HS-5 (cell line): ENCODE measurements at places on chromosomes 3 and 15.

GRCh38 chr3:157051055-157051454, 108.9 kb downstream of the CCNL1 start:
- DNase-seq: no peak

GRCh38 chr15:40279437-40280141, 3.3 kb downstream of the ANKRD63 start:
- no peak for DNase-seq

DNA sequence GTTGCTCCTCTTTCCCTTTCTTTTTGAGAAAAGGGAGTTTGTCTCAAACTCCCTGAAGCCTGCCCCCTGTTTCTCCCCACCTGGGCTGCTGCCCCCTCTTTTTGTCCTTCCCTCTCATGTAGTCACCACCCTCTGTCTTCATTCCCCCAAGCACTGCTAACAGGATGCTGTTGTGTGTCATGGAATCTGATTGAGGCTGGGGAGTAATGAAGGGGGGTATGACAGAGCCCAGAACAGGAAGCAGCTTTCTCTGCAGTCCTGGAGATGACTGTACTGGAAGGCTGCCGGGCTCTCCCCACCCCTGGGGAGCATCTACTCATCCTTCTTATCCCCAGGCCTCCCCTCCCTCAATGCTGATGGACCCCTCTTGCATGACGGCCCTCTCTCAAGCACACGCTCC, 181.6 kb downstream of the ABHD5 start:
- peak; percentile 88 for DNase-seq

DNA sequence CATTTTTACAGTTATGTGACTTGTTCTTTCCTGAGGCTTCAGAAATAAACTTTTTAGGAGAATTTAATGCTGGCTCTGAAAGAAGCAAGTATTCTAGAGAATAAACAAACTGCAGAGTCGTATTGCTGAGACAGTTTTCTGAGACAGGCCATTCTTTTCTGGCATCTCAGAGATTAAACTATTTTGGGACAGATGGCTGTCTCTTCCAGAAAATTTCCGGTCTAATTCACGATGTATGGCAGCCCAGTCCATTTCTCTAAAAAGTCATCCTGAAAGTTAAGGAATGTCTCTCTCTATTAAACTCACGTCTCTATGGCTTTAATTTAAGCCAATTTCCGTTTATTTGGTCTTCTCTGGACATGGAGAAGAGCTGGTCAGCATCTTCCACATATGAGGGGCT, 208.6 kb downstream of the FEZF2 start:
- DNase-seq: no peak

GRCh38 chr15:56815247-56815646, 81.9 kb upstream of the ZNF280D start:
- DNase-seq: no peak

DNA sequence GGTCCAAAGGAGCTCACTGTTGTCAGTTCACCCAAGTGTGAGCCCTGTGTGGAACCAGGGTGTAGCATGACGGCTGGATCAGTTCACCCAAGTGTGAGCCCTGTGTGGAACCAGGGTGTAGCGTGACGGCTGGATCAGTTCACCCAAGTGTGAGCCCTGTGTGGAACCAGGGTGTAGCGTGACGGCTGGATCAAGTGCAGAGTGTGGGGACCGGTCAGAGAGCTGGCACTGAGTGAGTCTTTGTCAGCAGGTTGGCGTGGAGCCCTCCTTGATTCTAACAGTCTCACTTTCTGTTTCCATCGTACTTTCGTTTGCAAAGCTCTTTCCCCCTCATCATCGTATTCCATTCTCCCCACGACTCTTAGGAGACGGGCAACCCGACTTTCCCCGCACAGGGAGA, 57.9 kb upstream of the DLG1 start:
- DNase-seq: no peak

GRCh38 chr3:7546253-7546652, 685.3 kb downstream of the GRM7 start:
- DNase-seq: no peak

GRCh38 chr3:59247402-59247841, 197.6 kb upstream of the CFAP20DC start:
- DNase-seq: no peak

DNA sequence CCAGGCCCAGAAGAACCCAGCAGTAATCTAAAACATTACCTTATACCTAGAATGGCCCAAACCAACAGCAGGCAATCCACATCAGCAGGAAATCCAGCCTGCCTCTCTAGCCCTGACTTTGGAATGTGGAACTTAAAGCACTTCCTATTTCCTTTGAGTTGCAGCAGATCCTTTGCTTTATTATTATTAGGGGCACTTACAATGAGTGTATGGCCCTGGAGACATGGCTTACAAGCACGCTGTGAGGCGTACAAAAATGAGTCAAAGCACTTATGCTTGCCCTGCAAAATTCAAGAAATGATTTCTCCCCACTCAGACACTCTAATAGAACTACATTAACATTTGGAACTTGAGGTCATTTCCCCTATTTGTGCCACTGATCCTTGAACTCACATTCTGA, 9.5 kb upstream of the KNSTRN start:
- no peak for DNase-seq

DNA sequence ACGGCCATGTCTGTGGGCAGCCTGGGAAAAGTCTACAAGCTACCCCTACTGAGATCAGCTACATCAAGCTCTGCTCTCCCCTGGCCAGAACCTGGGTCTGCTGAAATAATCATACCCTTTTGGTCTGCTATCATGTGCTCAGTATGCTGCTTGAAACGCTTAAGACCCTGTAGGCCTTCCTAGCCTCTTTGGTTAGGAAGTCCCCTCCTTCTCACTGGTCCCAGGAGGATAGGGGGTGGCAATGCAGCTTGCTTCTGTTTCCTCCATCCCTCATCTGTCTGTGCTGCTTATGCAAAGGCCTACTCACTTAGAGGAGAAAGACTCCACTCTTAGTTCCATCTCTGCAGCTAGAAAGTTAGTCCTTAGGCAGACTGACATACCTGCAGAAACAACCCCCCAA, 118.2 kb upstream of the RASGRP1 start:
- no peak for DNase-seq

DNA sequence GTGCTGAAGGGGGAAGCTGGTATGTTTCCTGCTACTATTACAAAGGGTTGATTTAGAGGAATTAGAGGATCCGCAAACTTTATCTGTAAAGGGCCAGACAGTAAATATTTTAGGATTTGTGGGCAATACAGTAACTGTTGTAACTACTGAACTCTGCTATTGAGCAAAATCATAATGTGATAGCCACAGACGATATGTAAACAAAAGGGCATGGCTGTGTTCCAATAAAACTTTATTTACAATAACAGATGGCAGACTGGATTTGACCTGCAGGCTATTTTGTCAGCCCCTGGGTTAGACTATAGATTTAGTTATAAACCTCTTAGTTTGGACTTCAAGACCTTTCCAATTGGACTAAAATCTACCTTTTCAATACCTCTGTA, 27.8 kb upstream of the KCNMB2 start:
- no peak for DNase-seq

DNA sequence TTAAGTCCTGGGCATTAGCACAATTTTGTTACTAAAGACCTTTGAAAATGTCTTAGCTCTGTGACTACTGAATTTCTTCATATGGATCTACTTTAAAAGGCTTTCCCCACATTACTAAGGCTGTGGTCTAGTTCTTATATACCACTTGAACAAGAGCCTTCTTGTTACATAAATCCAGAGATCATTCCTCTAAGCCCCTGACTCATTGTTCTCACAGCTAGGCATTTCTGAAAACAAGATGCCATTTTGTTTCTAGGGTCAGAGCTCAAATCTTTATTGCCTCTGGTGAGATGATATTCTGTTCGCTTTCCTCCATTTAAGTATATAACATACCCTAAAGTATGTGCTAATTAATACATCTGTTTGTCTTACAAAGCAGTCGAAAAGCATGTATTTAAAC, 29.8 kb upstream of the LPP start:
- no peak for DNase-seq

GRCh38 chr3:87359025-87359424, 82.6 kb upstream of the POU1F1 start:
- no peak for DNase-seq

- no peak for DNase-seq
These were observed 105.6 kb downstream of the ARNT2 start for GRCh38 chr15:80509800-80510199.

GRCh38 chr15:52139599-52140462, 27.3 kb upstream of the BCL2L10 start:
- DNase-seq: no peak

DNA sequence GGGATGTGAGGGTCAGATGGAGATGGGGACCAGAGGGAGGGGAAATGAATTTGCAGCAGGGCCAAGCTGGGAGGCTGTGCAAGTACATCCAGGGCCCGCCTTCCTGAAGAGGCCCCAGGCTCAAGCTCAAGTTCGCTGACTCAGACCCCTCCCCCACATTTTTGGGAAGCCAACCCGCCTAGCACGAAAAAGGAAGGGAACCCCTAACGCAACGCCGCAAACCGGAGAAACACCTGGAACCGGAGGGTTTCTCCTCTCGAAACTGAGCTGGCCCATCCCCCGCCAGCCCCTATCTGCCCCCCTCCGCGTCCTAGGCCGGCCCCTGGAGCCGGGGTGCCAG, 624 bp downstream of the AP3B2 start:
- no peak for DNase-seq

GRCh38 chr15:45126535-45127158, 3.0 kb downstream of the DUOXA1 start:
- no peak for DNase-seq

DNA sequence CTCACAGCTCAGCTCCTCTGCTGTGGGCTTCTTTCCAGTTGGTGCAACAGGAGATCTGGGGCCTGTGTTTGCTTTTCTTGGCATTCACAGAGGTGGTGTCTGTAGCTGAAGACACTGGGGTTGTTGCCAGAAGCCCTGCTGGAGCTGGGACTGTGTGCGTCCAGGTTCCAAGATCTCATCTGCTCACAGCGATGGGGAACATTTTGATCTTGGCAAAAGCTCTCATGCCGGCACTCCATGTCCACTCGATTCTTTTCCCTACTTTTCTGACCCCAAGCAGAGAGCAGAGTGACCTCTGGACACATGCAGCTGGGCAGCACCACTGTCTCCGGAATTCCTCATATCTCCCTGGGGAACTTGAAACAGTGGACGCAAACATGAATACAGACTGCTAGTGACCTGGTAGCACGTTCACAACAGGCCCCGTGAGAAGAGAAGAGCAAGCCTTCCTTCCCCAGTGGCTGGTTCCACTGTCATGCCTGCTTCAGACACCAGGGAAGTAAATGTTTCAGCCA, 36.1 kb upstream of the MECOM start:
- DNase-seq: no peak

DNA sequence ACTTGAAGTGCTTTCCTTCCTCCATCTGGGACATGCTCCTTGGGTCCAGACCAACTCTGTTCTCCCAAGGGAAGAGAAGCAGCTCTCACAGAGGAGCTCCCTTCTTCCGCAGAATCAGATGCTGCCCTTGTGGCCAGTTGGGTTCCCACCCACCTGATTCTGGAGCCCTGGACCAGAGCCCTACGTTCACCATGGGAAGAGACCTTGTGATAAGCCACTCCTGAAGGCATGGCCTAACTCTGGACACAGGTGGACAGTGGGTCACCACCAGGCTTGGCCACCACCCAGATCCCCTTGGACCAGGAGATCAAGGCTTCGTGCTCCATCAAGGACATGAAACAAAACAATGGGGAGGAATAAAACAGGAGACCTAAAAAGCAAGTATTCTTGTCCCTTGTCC, 172.2 kb downstream of the RPLP1 start:
- DNase-seq: no peak

DNA sequence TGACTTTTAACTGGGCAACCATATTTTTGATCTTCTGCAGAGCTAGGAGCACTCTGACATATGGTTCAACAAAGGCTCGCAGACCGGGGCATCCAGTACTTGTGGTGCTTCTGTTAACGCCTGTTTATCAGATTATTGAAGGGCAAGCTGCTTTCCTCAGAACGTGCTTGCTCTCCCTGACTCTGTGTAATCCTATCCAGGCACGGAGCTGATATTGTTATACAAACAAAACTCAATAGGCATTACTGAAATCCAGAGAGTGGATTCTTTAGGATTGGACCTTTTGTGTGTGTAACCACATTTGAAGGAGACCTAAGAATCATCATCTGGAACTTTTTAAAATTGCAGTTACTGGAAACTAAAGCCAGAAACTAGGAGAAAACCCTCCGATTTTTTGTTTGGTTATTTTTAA, 246.5 kb downstream of the PTPRG start:
- DNase-seq: no peak

- DNase-seq: peak; percentile 90
These were observed 101.2 kb downstream of the SMAD6 start for GRCh38 chr15:66803182-66803729.

DNA sequence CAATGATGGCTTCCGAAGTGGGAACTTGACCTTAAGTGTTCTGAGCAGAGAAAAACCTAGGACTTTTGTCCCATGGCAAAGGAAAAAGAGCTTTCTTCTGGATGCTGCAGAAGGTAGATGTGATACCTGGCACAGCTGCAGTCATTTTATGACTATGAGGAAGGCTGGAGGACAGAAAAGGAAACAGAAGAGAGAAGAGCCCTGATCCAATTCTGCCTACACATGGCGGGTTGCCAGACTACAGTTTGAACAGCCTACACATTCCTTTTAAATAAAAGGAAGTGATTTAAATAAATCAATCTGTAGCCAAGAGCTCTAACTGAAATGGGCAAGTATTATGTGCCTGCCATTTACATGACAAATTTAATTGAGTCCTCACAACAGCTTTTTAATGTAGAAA, 43.6 kb upstream of the CHRNB4 start:
- no peak for DNase-seq

DNA sequence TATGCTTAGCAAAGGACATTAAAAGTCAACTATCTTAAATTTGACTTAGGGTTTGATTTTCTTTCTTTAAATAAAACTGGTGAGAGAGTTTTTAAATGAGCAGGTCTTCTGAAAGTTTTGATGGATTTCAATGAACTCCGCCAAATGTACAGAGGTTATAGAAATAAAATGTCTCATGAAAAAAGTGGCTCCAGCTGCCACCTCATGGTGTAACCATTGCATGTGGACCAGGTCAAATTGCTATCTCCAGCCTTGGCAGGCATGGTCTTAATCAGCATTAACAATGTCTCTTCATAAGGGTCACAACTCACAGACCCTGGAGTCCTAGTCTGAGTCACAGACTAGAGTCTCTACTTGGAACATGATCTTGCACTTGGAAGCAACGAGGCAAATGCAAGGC, 182.3 kb downstream of the ADAMTS17 start:
- no peak for DNase-seq

GRCh38 chr3:98745718-98746117, 17.4 kb upstream of the ST3GAL6 start:
- no peak for DNase-seq

- DNase-seq: no peak
These were observed 331.1 kb downstream of the CHST2 start for GRCh38 chr3:143450632-143451031.
